ENCODE measurements at places on chromosomes 5 and 9. TPM values are rescaled to one million over a fixed set of nuclear protein-coding genes. Genes with fewer than 3 reads are reported as not detected.

DNA sequence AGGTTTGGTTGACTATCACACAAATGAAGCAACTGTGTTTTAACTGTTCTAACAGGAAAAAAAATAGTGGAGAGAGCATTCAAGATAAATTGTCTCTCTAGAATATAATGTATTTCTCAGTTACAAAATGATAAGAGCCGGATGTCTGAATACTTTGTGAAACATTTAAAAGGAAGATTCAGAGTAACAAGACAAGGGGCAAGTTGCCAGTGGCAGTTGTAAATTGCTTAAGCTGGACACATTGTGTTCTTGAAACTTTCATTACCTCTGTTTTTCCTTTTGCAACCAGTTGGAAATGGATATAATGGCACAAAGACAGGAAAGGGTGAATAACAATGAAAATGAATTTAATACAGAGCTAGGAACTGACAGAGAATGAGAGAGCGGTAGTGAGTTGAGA lies 15.2 kb upstream of the TBCA start:
- H3K27me3 ChIP-seq, result no peaks in the 10 kb centered on the region
- H3K27ac ChIP-seq, result no peak overlapping the region
- no peak for DNase-seq
- no peaks in the 10 kb centered on the region for H3K4me1 ChIP-seq

The DMGDH gene
- total RNA-seq, result 0.52 TPM

The HSD17B3 gene
- not detected for total RNA-seq

GRCh38 chr9:126904586-126904985 lies 10.0 kb upstream of the RALGPS1 start:
- DNase-seq, result no peak
- peaks cover 15% of the 10 kb centered on the region for H3K4me1 ChIP-seq
- no peaks in the 10 kb centered on the region for H3K36me3 ChIP-seq
- H3K4me3 ChIP-seq, result no peak overlapping the region
- no peak overlapping the region for H3K27ac ChIP-seq

The DND1 gene
- 15.5 TPM for total RNA-seq

GRCh38 chr5:158670201-158670600 lies 429.5 kb downstream of the EBF1 start:
- no peak overlapping the region for H3K4me3 ChIP-seq
- H3K27ac ChIP-seq, result no peak overlapping the region
- H3K36me3 ChIP-seq, result no peaks in the 10 kb centered on the region
- no peaks in the 10 kb centered on the region for H3K27me3 ChIP-seq
- DNase-seq, result no peak
- H3K4me1 ChIP-seq, result no peaks in the 10 kb centered on the region

The FASTKD3 gene
- 13.5 TPM for total RNA-seq

The PCDH1 gene
- 183 TPM for total RNA-seq

The RAB3C gene
- total RNA-seq, result 11.7 TPM

Data from GM23338 (cell line).